ENCODE measurements at places on chromosomes 7 and 10.

DNA sequence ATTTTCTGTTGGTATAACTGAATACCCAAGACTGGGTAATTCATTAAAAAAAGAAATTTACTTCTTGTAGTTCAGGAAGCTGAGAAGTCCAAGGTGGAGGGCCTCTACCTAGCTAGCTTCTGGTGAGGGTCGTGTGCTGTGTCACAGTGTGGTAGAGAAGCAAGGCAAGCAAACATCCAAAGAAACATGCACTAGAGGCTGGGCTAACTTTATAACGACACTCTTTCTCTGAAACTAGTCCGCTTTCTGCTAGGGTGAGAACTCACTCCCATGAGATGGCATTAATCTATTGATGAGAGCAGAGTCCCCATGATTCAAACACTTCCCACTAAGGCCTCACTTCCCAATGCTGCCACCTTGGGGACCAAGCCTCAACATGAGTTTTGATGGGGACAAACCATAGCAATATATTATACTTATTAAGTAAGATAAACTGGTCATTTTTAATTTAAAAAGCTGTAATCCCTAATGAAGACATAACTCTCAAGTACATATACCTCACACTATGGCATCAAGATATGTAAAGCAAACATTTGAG, 50.8 kb downstream of the PHYHIPL start:
- DNase-seq, result no peak

- DNase-seq, result no peak
These were observed 504.3 kb upstream of the VSTM2A start for GRCh38 chr7:54037873-54038272.

GRCh38 chr7:137878333-137878961, 31.7 kb upstream of the DGKI start:
- DNase-seq, result no peak

DNA sequence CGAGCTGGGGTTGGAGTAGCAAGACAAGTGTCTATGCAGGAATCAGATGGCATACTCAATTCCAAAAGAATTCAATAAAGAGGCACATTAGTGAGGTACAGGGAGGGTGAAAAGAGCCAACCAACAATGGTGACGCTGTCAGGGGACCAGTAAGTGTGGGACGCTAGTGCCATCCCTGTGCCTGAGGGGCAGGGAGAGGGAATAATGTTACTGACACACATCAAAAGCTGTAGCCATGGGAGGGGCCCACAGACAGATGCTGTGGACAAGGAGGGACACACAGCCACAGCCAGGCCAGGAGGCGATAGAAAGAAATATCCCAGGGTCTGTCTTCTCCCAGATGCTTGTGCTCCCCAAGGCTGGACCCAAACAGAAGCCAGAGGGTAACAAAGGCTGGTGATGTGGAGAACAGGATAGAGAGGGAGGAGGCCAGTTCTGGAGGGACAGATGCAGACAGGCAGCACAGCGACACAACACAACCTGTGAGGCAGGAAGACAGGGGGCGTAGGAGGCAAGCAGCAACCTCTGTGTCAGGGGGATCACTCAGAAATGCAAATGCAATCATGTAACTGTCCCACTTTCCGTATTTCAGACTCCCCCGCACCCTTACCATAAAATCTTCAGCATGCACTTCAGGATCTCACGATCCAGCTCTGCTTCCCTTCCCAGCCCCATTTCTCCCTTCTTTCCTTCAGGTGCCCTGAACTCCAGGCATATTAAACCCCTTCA, 240.5 kb upstream of the FZD8 start:
- DNase-seq, result no peak

DNA sequence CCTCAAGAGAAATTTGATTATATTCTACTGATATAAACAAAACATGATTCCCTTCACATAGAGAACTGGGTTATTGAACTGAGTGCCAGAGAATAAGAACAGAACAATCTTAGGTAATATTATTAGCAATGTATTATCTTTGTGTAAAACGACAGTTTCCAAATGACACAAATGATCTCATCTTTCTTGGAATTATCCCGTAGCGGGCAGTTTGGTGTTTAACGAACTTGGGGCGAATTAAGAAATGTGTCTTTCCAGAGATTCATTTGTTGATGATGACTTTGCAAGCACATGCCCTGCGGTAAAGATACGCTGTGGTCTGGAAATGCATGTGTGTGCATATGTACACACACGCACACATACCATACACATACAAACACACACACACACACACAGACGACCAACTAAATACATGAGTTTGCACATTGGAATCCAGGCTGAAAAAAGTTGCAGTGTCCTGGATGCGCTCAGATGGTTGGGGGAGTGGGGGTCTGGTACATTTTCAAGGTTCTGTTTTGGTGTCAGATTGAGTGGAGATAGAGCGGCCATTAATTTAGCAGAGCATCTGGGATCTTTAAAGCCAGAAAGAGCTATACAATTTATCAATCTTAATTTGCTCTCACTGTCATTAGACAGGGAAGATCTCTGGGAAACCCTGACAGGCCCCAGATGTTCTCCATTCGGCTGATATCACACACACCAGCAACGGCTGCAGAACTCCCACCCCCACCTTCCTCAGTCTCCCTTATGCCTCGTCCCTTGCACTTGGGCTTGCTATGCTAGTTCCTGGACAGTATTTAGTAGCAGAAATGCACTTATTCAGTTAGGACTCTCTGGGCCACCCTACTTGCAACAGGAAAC, 112.4 kb upstream of the FAM171A1 start:
- DNase-seq, result no peak

GRCh38 chr10:35765066-35765527, 123.0 kb upstream of the FZD8 start:
- peak; percentile 53 for DNase-seq

DNA sequence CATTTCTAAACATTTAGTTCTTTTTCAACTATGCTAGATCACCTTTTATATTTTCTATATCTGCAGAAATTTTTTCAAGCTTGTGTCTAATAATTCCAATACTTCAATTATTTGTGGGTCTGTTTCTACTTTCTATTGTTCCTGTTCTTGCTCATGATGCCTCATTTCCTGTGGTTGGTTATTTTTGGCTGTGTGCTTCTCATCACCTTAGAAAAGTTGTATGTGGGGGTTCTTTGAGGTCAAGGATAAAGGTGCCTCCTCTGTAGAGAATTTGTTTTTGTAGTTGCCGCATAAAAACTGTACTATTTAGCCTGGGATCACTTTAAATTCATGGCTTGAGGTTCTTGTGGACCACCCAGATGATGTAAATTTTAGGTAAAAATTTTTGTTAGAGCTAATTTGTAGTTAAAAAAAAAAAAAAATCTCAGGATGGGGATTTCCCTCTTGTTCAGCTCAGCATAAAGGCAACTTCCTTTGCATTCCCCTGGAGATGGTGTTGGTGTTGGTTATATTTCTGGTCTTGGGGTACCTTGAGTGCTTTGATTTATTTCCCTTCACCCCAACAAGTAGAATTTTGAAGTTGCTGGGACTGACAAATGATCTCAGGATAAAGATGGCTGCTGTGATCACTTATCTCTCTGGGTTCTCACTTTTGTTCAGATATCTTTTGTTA, 27.0 kb upstream of the JAZF1 start:
- no peak for DNase-seq

GRCh38 chr7:120723465-120724385, 134.2 kb downstream of the TSPAN12 start:
- DNase-seq, result no peak

DNA sequence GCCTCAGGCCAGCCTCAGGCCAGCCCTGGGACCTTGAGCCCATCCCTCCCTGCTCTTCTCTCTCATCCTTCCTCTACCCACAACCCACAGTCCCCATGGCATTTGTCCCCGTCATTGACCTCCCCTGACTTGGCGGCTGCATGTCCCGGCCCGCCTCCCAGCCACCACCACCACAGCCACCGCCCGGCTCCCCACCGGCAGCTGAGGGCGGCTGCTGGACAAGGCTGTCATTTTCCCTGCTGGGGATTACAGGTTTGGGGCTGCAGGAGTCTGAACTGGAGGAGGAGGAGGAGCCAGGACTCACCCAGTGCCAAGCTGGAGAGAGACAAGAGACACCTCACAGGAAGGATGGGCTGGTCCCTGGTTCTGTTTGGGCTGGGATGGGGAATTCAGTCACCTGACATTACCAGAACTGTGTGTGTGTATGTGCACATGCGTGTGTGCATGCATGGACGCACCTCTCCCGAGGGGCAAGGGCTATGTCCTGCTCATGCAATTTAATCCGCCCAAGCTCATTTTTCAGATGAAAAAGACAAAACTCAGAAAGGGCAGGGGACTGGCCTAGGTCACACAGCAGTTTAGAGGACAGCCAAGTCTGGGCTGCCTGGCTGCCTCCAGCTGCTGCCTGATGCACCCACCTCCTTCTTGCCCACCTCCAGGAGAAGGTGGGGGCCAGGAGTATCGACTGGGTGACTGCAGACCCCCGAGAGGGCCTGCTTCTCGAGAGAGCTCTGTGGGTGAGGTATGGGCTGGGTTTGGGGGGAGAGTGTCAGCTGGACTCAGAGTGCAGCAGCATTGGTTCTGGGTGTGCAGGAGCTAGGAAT, 113.1 kb downstream of the ZMIZ1 start:
- DNase-seq, result no peak

GRCh38 chr7:128869138-128869943, 6.7 kb downstream of the ATP6V1F start:
- DNase-seq, result peak; percentile 81

GRCh38 chr7:41029072-41029499, 673.8 kb downstream of the INHBA start:
- DNase-seq, result no peak

- no peak for DNase-seq
These were observed 196.2 kb downstream of the PTN start for GRCh38 chr7:137147338-137147720.

DNA sequence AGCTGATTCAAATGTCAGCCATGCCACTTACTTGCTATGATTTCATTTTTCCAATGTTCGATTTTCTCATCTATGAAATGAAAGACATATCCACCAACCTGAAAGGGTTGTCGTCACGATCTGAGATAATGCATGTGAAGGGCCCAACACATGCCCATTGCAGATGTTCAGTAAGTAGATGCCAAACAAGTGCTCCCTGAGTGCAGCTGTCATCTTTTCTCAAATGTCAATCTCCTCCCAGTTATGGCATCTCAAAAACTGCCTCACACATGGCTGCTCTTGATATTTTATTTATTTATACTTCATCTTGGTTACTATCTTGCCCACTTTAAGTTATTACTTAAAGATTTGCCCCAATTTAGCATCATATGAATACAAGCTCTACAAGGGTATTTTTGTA, 16.8 kb downstream of the CPEB3 start:
- DNase-seq, result no peak

GRCh38 chr7:130942211-130942964, 208.4 kb upstream of the KLF14 start:
- DNase-seq, result no peak

- no peak for DNase-seq
These were observed 335.4 kb upstream of the MTPN start for GRCh38 chr7:136312592-136312991.

GRCh38 chr7:31302356-31302755, 38.2 kb downstream of the NEUROD6 start:
- no peak for DNase-seq

GRCh38 chr10:100368721-100369120, 21.7 kb downstream of the SCD start:
- DNase-seq, result no peak

- DNase-seq, result peak; percentile 33
These were observed 297.8 kb downstream of the RPS24 start for GRCh38 chr10:78331391-78331922.

- no peak for DNase-seq
These were observed 1.4 kb upstream of the IL6 start for GRCh38 chr7:22725585-22725984.

GRCh38 chr10:116688241-116688711, 54.1 kb downstream of the HSPA12A start:
- DNase-seq, result no peak

- DNase-seq, result no peak
These were observed 49.0 kb upstream of the TOMM7 start for GRCh38 chr7:22871661-22872060.

GRCh38 chr10:33434933-33435332, 100.5 kb upstream of the NRP1 start:
- DNase-seq, result no peak

- DNase-seq, result no peak
These were observed 135.8 kb downstream of the TEX36 start for GRCh38 chr10:125547010-125547650.

- DNase-seq, result no peak
These were observed 26.8 kb downstream of the CPVL start for GRCh38 chr7:29119538-29119937.

GRCh38 chr7:41886901-41887311, 184.0 kb upstream of the INHBA start:
- no peak for DNase-seq

- no peak for DNase-seq
These were observed 25.3 kb downstream of the EN2 start for GRCh38 chr7:155483245-155483644.

GRCh38 chr7:23277359-23277989, 21.7 kb upstream of the MALSU1 start:
- DNase-seq, result peak; percentile 15

- no peak for DNase-seq
These were observed 166.3 kb downstream of the NEURL1 start for GRCh38 chr10:103659674-103660363.

GRCh38 chr10:33382921-33383713, 48.6 kb upstream of the NRP1 start:
- DNase-seq, result no peak

GRCh38 chr10:55400075-55400849, 599.2 kb upstream of the PCDH15 start:
- DNase-seq, result no peak

DNA sequence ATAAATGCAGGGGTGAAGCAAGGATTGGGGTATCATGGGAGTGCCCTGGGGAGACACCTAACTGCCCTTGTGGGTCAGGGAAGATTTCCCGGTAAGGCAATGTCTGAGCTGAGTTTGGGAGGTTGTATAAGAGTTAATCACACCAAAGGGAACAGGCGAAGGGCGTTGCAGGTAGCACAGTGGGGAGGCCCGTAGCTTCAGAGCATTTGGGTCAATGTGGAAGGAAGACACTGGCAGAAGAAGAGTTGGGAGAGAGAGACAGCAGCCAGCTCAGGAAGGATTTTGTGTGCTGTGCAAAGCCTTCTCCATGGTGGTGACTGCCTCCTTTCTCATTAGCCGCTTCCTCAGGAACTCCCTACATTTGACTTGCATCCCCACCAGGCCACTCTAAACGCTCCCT, 80.8 kb upstream of the LEP start:
- DNase-seq, result no peak

DNA sequence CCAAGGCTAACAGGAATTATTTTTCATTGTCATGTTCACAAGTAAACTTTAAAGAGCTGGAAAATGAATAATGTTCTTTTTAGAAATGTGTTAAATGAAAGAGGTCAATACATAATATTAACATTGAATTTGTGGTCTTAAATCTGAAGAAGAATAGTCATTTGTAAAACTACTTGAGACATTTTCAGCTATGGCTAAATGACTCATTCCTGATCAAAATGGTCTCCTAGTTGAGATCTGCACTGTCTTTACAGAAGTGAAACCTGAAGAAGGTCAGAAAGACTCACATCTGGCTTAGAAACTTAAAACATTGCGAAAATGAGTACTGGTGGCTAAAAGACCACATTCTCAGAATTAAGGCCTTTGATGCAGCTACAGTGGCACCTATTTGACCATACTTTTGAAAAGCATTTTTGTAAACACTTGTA, 5.9 kb downstream of the PIK3CG start:
- DNase-seq, result no peak

- no peak for DNase-seq
These were observed 7.8 kb downstream of the SUN1 start for GRCh38 chr7:840001-840600.

All from H1 (cell line).